ENCODE measurements at places on chromosomes 1 and 21. TPM values are rescaled to one million over a fixed set of nuclear protein-coding genes. Genes with fewer than 3 reads are reported as not detected.

CHIA gene
- total RNA-seq: 0.15 TPM

DNA sequence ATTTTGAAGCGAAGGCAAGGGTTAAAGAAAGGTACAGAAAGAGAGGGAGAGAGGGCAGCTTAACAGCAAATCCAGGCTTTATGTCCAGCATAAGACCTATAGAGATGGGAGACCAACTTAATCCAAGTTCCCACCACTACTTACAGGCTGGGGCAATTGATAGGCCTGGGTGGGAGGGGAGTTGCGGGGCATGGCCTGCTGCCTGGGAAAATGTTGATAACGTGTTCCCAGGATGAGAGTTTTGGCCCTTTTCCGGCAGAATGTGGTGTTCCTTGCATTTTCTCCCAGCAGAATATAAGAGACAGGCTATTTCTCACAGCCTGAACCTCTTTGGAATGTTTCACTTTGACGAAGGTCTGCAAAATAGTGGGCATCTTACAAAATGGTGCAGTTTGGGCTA, 34.9 kb upstream of the PLA2G5 start:
- no peak for DNase-seq

RHD gene
- 0.18 TPM for total RNA-seq

DNA sequence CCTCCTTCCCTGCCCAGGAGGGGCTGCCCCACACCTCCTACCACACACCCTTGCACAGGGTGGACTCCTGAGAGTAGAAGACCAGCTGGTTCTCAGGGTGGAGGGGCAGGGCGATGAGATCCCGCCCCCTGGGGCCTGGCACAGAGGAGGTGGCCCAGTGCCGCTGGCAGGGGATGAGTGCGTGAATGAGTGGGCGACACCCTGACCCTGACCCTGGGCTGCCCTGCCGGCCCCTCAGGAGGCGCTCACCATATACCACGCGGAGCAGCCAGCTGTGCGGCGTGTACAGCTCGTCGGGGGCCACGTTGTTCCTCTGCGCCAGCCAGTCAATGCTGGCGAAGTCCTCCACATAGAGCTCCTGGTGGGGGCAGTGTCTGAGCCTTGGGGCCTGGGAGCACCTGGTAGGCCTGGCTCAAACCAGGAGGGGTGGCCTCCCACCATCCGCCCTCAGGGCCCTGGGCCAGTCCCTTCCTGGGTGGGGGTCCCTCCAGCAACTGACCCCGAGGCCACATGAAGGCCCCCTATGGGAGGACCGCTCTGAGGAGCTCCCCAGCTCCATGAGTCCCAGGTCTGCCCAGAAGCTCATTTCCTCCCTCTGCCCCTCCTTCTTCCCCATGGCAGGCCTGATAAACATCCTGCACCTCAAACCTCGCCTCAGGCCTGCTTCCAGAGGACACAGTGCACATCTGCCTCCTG, 13.0 kb downstream of the LSS start:
- peak; percentile 45 for DNase-seq

RBM8A gene
- total RNA-seq: 45.0 TPM

GRCh38 chr1:46492269-46492853, 2.7 kb downstream of the DMBX1 start:
- no peak for DNase-seq

OR2G2 gene
- not detected for total RNA-seq

MYOG gene
- total RNA-seq: not detected

S100B gene
- not detected for total RNA-seq

HES3 gene
- total RNA-seq: not detected

DNA sequence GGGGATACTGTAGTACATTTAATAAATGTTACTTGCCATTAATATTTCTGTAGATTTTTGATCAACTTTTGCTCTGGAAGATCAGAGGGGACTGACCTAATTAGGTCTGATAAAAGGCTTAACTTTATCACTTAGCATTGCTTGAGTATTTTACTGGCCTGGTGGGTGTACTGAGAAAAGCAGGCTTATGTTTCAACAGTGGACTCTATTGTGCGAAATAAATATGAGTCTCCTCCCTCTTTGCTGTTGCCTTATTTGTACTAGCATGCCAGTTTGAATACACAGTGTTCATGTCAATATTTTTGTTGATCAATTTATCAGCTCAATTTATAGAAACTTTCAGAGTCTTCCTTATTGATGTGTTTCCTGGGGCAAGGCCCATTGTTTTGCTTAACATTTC, 49.1 kb downstream of the EBNA1BP2 start:
- DNase-seq: no peak

ALG14 gene
- 5.4 TPM for total RNA-seq

Measured in left lobe of liver (tissue), 2 donors.